ENCODE measurements at places on chromosomes 7 and 10.

- DNase-seq = no peak
Measured at GRCh38 chr10:42888504-42889095, 106.0 kb downstream of the BMS1 start.

GRCh38 chr10:8229153-8229552 is 174.7 kb downstream of the GATA3 start:
- DNase-seq = no peak

GRCh38 chr7:28070297-28071055 is 110.1 kb downstream of the JAZF1 start:
- DNase-seq = no peak

DNA sequence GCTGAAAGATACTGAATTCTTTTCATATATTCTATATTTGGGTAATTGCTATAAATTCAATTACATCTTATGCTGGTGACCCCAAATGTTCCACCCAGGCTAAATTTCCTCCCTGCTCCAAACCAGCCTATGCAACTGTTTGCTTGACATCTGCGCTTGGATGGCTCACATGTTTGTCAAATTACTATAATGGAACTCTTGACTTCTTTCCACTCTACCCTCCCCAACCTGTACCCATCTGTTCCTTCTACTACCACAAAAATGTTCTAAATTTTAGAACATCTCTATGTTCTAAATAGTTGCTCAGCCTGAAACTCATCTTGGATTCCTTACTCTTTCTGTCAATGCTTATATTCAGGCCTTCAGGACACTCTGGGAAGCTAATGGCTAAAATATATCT is 249.9 kb upstream of the SMIM30 start:
- DNase-seq = no peak

GRCh38 chr7:117796889-117797288 is 76.4 kb downstream of the CTTNBP2 start:
- DNase-seq = no peak

DNA sequence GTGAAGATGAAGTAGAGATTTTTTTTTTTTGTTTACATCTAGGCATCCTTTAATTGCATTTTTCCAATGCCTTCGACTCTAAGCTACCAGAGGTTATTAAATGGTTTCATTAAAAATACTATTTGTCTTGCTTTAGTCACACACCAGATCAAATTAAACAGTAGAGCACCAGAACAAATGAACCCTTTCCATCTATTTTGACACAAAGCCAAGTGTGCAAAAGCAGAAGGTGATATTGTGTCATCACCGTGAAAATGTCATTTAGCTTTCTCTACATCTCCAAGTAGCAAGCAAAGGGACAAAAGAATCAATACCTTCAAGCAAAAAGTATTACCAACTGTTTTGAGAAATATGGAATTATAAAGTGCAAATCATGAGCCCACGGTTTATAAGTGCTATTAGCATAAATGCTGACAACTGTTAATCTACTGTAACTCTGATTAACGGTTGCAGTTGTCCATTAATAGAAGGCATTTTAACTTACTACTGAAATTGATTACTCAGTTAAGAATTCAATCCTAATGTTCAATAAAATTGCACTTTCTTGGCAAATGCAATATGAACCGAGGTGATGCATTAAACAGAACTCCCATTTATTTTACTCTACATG is 49.1 kb downstream of the CTBP2 start:
- DNase-seq = no peak

- no peak for DNase-seq
Measured at GRCh38 chr10:4051011-4051640, 266.1 kb upstream of the KLF6 start.

- DNase-seq = no peak
Measured at GRCh38 chr10:125102246-125102645, 58.1 kb downstream of the CTBP2 start.

Data from epithelial cell of prostate (primary cell).